ENCODE measurements at places on chromosomes 16 and 17. TPM values are rescaled to one million over a fixed set of nuclear protein-coding genes. Genes with fewer than 3 reads are reported as not detected.
A peak's percentile ranks its signal among the peaks of the same experiment; 100 is the strongest.

Gene CD300E
- total RNA-seq: 0.98 TPM

Gene COX4I1
- 749 TPM for total RNA-seq

Gene PDP2
- 3.3 TPM for total RNA-seq

Gene GRAP
- total RNA-seq: 20.1 TPM

DNA sequence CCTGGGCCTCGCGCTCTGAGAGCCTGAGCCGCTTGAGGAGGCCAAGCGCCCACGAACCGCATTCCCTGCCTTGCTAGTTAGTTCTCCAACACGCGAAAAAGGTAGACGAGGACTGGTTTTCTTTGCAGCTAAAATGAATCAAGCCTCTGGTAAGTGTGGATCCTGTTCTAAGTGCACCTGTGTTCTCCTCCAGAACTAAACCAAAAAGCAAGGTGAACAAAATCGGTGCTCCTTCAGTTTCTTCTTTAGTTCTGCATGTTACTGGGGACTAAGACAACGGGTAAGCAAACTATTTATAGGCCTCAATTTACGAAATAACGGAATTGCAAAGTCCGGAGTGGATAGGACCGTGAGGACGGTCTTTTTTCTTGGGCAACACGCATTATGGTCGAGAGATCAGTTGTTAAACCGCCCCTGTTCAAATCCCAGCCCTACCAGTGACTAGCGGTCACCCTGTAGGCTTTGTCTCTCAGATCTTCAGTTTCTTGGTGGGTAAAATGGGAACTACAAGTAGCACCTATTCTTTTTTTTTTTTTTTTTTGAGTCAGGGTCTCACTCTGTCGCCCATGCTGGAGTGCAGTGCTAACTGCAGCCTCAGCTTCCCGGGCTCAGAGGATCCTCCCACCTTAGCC lies 993 bp upstream of the ANKRD11 start:
- no peak for DNase-seq

DNA sequence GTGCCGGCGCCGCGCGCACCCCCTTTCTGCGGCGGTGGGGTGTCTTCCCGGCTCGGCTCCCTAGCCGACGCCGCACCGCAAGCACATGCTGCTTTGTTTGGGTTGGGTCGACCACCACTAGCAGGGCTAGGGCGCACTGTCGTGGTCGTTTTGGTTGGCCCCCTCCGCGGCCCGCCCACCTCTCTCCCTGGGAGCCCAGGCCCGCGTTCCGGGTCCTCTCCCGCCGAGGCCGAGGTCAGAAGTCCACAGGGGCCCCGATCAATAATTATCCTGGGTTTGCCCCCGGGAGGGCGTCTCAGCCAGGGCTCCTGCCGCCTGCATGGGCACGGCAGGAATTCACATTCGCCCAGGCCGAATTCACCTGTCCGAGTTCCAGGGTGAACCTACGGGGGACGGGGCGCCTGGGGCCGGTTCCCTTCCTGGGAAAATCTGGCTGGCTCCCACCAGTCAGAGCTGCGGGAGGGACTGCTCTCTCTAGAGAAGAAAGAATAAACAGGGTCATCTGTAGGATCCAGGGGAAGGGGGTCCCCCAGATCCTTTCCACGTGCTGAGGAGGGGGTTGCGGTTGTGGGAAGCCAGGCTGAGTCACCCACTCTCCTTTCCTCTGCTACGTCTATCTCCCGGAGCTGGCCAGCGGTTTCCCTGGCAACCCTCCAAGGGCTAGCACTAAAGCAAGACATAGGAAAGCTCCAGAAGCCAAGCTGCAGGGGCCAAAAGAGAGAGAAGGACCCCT lies 584 bp upstream of the STAT5B start:
- DNase-seq: peak; percentile 44

DNA sequence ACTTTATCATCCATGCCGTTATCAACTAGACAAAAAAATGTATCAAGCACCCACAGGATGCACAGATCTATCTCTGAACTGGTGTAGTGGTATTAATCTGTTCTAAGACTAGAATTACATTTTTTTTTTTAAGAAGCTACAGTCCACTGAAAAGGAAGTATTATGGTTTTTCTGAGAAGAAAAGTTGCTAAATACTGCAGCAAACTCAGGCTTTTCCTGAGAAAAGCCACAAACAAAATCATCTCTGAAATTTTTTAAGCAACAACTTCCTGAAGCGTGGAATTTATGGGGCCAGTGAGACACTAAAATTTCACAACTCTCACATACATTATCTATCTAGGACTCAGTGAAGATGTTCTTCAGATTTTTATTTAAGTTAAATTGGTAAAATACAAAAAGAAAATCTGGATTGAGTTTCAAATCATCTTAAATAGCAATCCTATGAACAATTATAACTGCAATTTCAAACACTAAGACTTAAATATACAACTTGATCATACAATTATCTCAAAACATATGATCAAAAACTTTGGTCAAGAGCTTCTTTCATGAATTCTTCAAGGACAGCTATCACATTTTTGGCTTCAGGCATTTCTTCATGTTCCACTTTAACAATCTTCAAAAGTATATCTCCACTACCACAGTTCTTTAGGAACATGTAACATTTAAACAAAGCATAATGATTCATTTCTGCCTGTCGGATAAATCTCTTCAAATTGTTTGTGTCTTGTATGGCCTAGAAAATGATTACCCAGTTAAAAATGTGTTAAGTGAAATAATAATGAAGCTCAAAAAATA lies 10.5 kb downstream of the C17orf75 start:
- no peak for DNase-seq

Data from CD4-positive, alpha-beta T cell (primary cell).